ENCODE measurements at places on chromosomes 6 and 20.

DNA sequence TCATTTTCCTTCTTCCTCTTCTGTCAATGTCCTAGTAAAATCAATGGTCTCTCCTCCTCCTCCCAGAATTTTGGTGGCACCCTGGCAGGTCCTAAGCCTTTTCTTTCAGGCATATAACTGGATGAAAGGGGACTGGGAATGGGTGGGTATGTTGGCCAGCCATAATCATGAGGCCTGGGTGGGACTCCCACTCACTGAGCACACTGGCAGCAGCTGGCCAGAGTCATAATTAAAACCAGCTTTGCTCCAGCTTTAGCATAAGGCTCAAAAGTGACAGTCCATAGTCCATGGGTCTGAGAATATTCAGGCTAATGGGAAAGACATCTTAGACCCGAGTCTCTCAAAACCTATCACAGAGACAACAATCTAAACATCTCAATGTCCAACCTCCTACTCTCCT, 190.0 kb upstream of the BTBD3 start:
- no peak for DNase-seq

GRCh38 chr6:90156861-90157260, 139.8 kb downstream of the BACH2 start:
- peak; percentile 31 for DNase-seq

GRCh38 chr20:49750611-49751396, 37.1 kb upstream of the B4GALT5 start:
- no peak for DNase-seq

- no peak for DNase-seq
These were observed 61.6 kb downstream of the PHACTR2 start for GRCh38 chr6:143739341-143739851.

DNA sequence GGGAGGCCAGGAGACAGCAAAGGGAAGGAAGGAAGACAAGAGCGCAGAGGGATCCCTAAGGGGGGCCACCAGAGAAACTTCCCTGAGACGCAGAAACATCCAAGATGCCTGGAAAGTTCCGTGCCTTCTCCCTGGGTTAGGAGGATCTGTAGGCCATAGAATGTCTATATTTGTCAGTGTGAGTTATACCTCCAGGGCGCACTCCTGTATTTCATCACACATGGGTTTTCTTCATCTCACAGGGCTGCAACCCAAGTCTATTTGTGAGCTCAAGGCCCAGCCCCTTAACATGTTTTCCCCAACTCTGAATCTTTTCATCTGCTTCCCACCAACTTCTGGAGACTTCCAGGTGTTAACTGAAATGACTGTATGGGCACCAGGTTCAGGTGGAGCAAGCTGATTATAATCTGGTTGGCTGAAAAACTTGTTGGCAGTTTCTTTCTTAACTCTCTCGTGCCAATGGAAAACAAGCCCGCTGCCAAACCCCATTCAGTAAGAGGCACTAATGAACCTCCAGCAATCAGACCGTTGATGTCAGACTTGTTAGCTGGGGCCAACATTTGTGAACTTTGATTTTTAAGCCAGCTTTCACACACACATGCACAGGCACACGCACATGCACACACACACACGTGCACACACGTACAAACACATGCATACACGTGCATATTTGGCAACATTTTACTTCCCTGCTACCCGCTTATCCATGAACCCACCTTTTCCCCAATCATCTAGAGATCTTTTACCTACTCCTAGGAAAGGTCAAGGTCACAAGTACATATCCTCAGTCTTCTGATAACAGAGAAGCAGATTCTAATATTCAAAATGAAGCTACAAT, 247.5 kb upstream of the GMDS start:
- no peak for DNase-seq

DNA sequence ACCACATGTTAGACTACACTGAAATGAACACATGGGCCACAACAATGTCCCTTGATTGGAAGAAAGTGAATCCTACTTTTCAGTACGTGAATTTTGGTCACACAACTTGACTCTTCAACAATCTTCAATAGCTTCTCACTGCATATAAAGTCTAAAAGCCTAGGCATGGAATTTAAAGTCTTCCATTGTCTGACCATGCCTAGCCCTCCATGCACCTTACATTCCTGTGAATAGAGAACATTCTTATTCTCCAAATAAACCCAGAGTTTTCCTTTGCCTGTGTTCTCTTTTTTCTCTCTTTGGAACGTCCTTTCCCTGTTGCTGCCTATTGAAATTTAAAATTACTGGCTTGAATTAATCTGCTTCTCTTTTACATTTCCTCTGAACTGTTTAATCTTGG, 207.5 kb downstream of the ASCC3 start:
- DNase-seq: no peak

GRCh38 chr6:16337295-16337975, 99.0 kb downstream of the GMPR start:
- DNase-seq: no peak

DNA sequence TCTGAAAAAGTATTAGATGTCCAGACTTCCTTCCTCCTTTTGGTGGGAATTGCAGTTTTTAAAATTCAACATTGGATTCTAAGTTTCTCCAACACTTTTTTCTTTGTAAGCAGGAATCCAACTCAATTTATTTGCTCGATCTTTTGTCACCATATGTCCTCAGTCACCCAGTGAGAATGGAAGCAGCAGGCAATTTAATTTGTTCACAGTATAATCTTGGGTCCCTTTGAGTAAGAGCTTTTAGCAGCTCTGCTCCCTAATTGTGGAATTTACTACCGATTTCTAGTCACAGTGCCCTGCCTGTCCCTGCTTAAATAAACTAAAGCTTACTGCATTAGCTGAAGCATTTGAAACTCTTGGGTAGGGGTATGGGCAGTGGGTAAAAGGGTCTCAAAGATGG, 98.6 kb downstream of the BTBD3 start:
- DNase-seq: no peak

GRCh38 chr20:49866051-49866450, 49.3 kb downstream of the SPATA2 start:
- no peak for DNase-seq

DNA sequence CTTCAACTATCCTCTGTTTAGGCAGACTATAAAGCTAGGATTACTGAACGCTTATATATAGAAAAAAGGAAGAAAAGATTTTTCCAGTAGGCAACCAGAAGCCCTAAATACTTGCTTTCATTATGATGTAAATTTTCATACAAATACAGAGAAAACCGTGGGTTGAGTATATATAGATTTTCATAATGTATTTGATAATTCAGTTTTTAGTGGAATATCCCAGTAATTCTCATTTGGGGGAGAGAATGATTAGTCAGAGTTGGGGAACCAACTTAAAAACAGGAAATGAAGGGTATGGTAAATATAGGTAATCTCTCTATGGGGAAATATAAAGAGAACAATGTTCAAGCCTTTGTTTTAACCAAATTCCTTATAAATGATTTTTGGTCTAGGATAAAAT, 154.0 kb upstream of the CITED2 start:
- no peak for DNase-seq

DNA sequence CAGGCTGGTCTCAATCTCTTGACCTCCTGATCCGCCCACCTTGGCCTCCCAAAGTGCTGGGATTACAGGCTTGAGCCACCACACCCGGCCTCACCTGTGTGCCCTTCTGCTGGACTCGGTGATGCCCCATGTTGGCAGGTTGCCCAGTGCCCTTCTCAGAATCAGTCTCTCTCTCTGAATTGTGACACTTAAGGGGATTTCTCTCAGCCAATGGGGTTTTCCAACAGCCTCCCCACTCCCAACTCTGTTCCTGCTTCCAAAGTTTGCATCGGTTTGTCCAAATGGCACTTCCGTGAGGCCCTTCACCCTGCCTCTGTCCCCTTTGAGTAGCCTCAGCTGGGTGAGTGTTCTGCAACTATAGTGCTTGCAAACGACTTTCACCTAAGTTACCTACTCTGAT, 3.1 kb upstream of the MRPS10 start:
- no peak for DNase-seq

DNA sequence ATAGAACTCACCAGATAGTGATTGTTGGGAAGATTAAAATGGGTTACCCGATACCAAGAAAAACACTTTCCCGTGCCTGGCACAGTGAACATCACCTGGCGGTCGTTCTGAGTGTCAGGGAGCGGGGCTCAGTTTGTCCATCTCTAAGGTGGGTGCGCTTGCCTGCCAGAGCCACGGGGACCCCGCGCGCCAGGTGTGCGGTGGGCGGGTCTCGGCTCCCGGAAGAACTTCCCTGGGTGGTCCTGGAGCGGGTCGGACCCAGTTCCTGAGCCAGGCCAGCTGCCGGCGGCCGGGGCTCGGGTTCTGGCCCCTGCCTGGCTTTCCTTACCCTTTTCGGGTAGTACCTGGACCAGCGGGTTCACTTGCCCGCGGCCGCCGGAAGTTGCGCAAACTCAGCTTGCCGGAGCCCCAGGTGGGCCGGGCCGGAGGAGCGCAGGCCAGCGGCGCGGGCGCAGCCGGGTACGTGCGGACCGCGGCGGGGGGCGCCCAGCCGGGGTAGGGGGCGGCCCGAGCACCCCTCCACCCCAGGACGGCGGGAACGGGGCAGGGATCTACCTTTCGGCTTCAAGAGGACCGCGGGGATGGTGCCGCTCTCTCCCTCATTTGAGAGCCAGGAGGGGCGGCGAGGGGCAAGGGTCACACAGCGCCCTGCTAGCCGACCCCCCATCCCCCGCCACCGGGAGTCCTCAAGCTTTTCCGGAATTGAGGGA, 7.5 kb downstream of the FAM110A start:
- DNase-seq: no peak

- DNase-seq: no peak
These were observed 684 bp upstream of the MED23 start for GRCh38 chr6:131628726-131629125.

DNA sequence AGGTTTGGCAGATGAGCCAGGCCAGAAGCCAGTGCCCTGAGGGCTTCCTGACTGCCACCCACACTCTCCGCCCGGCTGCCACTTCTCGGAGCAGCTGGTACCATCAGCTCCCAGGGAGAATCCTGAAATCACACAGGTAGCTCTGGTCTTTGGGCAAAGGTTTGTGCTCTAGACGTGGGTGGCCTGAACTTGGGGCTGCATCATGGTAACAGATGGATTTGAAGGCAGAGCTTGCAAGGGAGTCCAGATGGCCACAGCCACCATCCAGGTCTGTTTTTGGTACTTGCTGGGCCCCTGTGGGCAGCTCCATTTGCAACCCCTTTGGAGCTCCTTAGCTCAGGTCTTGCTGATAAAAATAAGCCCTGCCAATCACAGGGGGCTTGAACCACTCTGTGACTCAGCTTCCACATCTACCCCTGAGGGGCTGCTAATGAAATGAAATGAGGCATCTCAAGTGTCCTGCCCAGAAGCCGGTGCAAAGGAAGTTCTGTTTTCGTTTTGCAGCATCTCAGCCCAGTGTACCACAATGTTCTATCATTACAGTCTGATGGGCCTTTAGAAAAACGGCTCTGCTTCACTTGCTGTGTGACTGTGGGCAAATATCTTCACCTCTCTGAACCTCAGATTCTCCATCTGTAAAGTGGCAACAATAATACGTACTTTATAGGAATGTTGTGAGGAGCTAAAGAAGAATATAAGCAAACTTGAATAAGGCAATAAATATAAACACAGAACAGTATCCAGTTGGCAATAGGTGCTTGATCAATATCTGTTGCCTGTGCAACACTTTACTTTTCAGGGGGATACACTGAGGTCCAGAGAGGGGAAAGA, 25.1 kb upstream of the CDH22 start:
- DNase-seq: no peak

GRCh38 chr20:33009214-33010132, 2.0 kb downstream of the BPIFB2 start:
- DNase-seq: no peak

GRCh38 chr20:60553095-60553494, 594.9 kb downstream of the CDH26 start:
- no peak for DNase-seq

GRCh38 chr20:47055699-47056369, 161.2 kb downstream of the EYA2 start:
- no peak for DNase-seq

- DNase-seq: no peak
These were observed 10.5 kb downstream of the SYTL3 start for GRCh38 chr6:158660333-158660754.

DNA sequence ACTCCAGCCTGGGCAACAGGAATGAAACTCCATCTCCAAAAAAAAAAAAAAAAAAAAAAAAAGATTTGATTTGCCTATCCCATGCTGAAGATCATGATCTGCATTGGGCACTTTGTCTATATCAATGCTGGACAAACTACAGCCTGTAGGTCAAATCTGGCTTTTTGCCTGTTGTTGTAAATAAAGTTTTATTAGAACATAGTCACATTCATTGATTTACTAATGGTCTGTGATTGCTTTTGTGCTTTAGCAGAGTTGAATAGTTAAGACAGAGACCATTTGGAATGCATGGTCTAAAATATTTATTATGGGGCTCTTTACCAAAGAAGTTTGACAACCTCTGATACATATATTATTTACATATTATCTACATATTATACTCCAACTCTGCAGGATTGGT, 14.0 kb downstream of the PBOV1 start:
- no peak for DNase-seq

GRCh38 chr6:11379805-11380204, 147.3 kb upstream of the NEDD9 start:
- DNase-seq: no peak

GRCh38 chr6:131038597-131039344, 24.3 kb downstream of the EPB41L2 start:
- no peak for DNase-seq

DNA sequence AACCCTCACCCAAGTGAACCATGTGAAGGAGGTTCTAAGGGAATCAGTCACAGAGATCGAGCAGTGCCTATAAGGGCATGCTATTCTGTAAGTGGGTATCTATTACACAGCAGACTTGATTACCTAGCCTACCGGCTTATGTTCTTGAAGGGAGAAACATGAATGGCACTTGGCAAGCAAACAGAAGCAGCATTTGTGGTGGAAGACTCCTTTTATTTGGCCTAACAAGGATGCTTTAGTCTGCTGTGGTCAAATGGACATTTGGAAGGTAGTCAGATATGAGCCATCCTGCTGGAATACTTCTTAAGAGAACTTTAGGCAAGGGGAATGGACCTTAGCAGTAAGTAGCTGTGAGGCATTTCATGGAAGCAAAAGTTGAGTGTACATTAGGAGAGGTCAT, 126.3 kb downstream of the COL12A1 start:
- no peak for DNase-seq

- no peak for DNase-seq
These were observed 64.8 kb upstream of the TMEM30A start for GRCh38 chr6:75349262-75349984.

DNA sequence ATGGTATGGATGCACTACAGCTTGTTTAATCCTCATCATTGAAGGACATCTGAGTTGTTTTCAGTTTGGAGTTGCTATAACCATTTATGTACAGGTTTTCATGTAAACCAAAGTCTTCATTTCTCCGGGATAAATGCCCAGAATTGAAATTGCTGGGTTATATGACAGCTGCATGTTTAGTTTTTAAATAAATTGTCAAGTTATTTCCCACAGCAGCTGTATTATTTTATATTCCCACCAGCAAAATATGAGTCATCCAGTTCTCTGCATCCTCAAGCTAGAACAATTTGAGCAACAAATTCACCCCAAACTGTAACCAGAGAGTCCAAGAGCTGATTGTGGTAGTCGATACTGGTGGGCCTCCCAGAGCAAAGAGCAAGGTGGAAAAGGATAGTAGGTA, 161.0 kb upstream of the PRND start:
- no peak for DNase-seq

Data from stimulated activated CD4-positive, alpha-beta T cell treated with anti-CD3 and anti-CD28 coated beads, TNF-alpha, amount 100 ng/mL, for 24 hours (primary cell).